ENCODE measurements at places on chromosomes 3 and 15.

- DNase-seq, result peak; percentile 61
These were observed 72.1 kb upstream of the MAGI1 start for GRCh38 chr3:66110840-66111239.

- DNase-seq, result no peak
These were observed 17.0 kb downstream of the LRCH3 start for GRCh38 chr3:197807969-197808587.

GRCh38 chr3:100902572-100902971 lies 90.6 kb downstream of the ABI3BP start:
- no peak for DNase-seq

GRCh38 chr3:195107593-195107992 lies 163.4 kb downstream of the XXYLT1 start:
- no peak for DNase-seq

DNA sequence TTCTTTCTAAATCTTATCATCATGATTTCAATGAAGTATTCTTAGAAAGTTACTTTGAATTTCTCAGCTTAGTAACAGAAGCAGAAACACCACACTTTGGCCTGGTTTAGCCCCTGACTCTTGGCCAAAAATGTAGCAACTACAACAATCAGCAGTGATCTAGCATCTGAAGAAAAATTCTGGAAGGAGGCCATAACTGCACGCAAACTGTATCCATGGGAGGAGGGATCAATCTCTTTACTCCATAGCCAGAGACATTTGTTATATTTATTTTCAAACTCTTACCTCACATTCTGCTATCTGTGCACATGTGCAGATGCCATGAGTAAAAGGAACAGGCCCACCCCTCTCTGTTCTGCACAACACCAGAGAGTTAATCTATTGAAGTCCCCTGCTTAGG lies 251.0 kb upstream of the P2RY1 start:
- DNase-seq, result no peak

DNA sequence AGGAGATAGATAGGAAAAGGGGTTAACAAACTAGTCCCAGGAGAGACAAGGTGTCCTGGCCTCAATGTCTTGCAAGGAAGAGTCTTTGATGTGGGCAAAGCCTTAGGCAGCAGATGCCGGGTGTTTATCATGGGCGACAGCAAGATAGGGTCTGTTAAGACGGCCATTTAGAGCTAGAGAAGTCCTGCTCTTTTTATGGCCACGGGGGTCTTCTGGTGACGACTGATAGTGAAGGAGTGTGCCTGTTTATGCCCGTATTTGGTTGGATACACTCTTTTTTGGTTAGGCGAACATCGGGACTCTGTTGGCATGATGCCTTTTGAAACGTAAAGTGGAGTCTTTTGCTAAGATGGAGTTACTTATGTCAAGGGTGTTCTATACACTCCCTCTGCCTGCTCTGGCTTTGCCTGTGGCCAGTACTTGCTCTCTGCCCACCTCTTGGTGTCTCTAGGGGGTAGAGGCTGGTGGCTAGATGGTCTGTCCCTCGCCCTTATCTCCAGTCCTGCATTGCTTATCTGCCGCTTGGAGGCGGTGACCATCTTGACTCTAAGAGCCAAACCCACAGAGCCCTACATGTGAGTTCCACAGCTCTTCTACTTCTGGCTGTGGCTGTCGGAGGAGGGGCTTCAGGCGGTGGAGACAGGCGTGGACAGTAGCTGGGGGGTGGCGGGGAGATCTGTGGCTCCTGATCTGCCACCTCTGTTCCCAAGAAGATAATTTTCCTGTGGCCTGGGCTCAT lies 55.8 kb upstream of the ZBTB38 start:
- DNase-seq, result no peak

DNA sequence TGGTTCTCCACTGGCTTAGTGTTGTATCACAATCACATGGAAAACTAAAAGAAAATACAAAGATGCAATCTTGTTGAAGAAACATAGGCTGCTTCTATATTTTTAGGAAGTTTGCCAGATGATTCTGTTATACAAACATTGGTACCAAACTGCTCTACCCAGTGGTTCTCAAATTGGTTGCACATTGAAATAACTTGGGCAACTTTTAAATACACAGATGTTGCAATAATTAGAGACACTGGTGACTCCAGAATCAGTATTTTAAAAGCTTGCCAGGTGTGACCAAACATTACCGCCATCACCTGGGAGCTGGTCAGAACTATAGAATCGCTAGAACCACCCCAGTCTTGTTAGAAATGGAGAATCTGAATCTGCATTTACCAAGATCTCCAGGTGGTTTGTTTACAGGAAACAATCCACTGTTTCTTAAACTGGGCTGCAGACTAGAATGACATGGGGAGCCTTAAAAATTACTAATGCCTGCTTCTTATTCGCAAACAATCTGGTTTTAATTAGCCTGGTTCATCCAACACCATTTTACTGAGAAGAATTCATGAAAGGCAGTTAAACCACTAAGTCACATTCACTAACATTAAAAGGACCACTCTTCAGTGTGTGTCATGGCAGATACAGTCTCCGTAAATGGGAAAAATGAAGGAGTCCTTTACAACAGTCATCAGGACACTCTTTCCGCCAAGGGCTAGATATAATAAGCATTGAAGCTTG lies 76.5 kb downstream of the ACAP2 start:
- DNase-seq, result no peak

DNA sequence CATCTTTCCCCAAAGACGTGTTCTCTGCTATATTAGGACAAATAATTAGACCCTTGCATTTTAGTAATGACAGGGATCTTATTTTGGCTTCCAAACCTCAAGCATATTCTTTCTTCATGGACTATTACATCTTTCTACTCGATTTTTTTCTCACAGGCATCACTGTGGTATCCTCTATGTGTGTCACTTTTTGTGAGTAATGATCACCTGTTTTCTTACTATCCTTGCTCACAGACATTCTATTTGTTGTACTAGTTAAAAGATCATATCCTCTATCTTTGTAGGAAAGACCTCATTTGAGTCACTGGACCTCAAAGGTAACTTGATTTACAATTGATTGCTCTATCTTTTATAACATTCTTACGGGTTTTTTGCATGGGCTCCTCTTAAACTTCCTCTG lies 6.8 kb downstream of the C3orf80 start:
- DNase-seq, result no peak

- DNase-seq, result peak; percentile 26
These were observed 3.5 kb downstream of the PLEKHO2 start for GRCh38 chr15:64845183-64845611.

DNA sequence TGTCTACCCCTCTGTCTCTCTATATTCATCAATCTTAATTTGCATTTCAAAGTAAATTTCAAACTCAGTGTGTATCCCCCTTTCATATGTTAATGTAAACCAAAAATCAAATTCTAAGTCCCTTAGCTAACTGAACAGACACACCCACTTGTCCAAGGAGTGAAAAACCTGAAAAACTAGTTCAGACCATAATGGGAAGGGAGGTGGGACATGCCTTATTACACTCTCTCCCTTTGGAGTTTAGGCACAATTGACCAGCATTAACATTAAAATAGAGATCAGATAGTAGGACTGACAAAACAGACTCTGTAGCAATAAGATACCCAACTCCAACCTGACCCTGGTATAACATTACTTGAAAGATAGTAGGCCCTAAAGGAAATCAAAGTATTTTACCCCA lies 247.7 kb upstream of the GADL1 start:
- DNase-seq, result no peak

DNA sequence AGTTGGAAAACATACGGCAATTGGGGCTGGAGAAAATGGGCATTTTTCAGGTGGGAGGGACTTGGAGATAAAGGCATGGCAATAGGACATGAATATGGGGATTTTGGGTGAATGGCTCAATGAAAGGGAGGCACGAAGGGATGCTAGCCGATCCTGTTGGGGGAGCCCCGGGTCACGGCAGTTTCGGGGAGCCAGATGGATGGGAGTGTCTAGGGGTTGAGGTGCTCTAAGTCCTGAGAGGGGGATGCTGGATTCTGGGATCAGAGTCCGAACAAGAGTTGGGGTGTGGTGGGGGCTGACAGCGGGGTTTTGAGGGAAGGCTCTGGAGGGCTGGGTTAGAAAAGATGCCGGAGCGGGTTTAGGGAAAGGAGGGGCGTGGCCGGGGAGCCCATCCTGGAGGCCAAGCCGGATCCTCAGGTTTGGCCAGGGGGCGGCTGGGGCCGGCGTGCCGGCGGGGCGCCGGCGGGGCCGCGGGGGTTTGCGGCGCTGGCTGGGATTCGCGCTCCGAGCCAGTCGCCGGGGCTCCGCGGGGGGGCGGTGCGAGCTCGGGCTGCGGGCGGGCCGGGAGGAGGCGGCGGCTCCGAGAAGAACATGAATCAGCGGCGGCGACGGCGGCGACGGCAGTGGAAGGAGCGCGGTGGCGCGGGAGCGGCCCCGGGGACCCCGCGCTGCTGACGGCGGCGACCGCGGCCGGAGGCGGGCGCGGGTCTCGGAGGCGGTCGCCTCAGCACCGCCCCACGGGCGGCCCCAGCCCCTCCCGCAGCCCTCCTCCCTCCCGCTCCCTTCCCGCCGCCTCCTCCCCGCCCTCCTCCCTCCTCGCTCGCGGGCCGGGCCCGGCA lies at the start of gene TYRO3:
TSS of gene TYRO3 (plus strand) at position 813 of the 839 bp plus-strand sequence. CDS start 46 bp downstream, outside the sequence.
- peak; percentile 53 for DNase-seq

DNA sequence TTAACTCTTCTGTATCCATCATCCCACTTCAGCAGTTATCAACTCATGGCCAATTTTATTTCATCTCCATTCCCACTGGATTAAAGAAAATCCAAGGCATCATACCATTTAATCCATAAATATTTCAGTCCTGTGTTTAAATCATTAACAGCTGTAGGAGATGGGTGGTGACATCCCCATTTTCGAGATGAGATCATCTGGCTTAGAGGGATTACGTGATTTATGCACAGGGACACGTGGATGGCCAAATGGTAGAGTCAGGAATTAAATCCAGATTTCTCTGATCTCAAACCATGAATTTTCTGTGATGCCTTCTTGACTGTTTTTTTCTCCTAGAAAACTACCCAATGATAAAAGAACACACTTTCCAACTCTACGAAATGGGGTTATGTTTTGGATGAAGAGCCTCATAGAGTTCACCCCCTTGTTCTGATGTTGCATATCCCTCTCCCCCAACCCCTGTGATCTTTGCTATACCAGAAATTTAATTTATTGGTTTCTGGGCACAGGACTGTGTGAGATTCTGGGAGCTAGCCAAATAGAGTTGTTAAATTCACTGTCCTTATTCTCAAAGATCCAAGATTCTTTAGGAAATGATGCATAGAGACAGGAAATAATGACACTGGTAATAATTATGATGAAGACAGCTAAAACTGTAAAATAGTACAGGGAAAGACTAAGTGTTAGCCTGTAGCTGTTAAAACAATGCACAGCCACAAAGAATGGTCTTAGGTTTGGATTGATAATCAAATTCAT lies 7.4 kb downstream of the ZNF589 start:
- no peak for DNase-seq

- no peak for DNase-seq
These were observed 1076.1 kb downstream of the AGBL1 start for GRCh38 chr15:87155771-87156170.

- no peak for DNase-seq
These were observed 130.3 kb downstream of the ATP8B4 start for GRCh38 chr15:49988766-49989165.

- DNase-seq, result no peak
These were observed 36.6 kb downstream of the GSK3B start for GRCh38 chr3:120057626-120058025.

DNA sequence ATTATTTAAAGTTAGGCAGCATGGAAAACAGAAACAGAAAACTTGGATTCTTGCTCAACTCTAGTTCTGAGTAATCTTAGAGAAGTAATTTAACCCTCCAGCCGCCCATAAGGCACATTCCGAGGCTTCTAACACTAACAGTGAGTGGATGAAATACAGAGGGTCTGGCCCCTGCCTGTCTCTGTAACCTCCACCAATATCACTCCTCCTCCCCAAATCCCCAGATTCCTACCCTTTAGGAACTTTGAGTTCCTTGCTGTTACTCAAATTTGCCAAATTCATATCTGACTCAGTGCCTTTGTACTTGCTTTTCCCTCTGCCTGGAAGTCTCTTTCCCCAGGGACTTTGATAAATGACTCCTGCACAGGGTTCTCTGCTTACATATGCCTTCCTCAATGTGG lies 112.5 kb upstream of the TGFBR2 start:
- DNase-seq, result no peak

GRCh38 chr3:159859836-159860235 lies 128.8 kb upstream of the IL12A start:
- DNase-seq, result no peak

DNA sequence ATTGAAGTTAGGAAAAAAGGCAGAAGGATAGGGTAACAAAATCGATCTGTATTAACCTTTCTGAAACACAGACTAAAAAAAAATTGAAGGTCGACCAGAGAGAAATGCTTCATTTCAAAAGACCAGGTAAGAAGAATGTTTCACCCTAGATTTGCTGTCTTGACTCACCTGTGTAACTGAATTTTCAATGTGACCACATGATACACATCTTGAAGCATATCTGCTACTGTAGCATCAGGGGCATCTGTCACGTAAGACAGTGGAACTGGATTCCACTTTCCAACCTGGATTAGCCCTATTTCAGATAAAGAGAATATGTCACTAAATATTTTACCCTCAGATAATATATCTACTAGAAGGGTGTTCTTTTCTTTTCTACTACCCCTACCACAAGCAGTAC lies 9.3 kb downstream of the SATB1 start:
- DNase-seq, result no peak

DNA sequence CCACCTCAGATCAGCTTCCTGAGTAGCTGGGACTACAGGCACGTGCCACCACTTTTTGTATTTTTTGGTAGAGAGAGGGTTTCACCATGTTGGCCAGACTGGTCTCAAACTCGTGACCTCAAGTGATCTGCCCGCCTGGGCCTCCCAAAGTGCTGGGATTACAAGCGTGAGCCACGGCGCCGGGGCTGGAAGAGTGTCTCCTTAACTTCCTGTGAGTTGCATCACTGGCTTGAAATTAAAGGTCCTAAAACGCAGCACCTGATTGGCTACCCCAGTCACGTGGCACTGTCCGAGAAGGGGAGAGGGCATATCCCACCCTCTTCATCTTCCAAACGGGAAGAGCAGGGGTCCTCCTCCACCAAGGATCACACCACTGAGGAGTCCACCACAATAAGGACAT lies 5.5 kb upstream of the FAM174B start:
- no peak for DNase-seq

- no peak for DNase-seq
These were observed 239.7 kb upstream of the ICE2 start for GRCh38 chr15:60718661-60719069.

- no peak for DNase-seq
These were observed 289.6 kb upstream of the C2CD4B start for GRCh38 chr15:62454567-62455172.

DNA sequence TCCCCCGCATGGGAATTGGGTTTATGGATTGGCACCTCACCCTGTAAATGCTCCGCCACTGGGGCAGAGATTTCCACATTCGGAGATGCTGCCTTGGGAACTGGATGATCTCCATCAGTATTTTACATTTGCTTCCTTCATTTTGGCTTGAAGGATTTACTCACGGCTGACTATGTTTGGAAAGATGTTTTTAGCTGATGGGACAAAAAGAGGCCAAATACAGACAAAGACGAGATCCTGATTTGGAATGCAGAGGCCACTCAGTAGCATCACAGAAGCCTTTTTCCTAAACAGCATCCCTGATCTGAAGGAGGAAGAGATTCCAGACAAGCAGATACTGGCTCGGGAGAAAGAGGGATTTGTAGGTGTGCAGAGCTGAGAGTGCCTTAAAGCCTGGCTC lies 76.9 kb downstream of the MESD start:
- DNase-seq, result no peak
